ENCODE measurements at places on chromosomes 2 and 18. TPM values are rescaled to one million over a fixed set of nuclear protein-coding genes. Genes with fewer than 3 reads are reported as not detected.

The ITPRIPL1 gene
- total RNA-seq, result 0.75 TPM

DNA sequence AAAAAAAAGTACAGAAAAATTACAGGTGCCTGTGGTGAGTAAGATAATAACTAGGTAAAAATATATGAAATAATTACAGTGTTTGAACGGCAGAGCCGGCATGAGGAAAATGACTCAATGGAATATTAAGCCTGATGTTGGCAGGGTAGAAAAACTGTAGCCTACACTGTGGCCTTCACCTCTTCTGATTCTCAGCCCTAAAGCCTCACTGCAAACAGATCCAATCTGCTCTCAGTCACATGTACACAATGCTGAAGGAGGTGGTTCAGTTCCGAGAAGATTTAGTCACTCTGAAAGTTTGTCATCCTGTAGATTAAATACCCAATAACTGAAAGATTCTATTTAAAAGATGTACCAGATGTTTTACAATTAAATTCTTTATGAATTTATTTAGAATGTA is 66.9 kb upstream of the MAP3K20 start:
- DNase-seq, result no peak

- DNase-seq, result no peak
These were observed 203.3 kb downstream of the AFF3 start for GRCh38 chr2:99939135-99939534.

DNA sequence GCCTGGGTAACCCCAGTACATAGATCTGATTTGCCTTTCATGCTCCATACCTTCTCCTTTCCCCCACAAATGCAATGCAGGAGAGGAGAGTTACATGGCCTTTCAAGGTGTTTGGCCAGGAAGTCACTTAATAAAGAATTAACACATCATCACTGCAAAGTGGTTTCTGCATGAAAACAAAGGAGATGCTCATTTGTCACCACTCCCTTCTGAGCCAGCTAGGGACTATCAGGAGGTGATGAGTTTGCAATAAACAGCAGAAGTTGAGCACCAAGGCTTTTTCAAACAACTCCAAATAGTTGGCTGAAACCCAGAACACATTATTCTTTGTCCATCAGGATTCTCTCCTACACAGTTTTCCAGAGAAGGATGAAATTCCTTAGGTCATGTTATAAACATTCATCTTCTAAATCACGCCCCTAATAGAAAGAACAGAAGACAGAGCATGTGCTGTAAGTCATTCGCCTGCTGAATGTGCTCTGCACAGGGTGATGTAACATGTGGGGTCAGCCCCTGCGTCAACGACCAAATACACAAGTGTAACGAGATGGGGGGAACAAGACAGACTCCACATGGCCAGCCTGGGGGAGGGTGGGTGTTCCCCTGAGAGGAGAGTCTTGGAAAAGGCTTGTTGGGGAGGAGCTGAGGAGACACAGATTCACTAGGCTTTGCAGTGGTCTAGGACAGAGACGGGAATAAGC is 87.3 kb upstream of the RMDN2 start:
- no peak for DNase-seq

The SPDYA gene
- total RNA-seq, result 0.31 TPM

The POTEC gene
- not detected for total RNA-seq

- DNase-seq, result no peak
These were observed 330.5 kb downstream of the AGAP1 start for GRCh38 chr2:235824331-235824730.

DNA sequence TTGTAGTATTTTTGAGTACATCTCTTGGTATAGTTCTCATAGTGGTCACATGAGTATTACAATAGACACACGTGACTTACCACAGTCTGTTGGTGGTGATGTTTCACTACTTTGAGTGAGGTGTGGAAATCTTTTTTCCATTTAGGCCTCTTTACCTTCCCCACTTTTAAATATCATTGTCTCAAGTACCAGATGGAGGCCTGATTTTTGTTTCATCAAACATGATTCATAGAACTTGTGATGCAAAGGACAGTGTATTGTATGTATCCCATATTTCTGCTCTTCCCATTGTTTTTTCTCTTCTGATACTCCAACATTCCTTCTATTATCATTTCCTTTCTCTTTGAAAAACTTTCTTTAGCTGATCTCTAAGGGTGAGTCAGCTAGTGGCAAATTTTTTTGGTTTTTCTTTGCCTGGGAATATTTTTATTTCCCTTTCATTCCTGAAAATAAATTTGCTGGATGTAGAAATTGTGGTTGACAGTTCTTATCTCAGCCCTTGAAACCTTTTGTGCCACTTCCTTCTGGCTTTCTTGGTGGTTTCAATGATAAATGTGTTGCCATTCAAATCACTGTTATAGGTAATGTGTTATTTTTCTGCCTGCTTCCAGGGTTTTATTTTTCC is 32.8 kb downstream of the RFX8 start:
- no peak for DNase-seq

- no peak for DNase-seq
These were observed 3.0 kb upstream of the CEP68 start for GRCh38 chr2:65053199-65053598.

Data from gastrocnemius medialis (tissue), 4 donors.